ENCODE measurements at places on chromosomes 1 and 21. TPM values are rescaled to one million over a fixed set of nuclear protein-coding genes. Genes with fewer than 3 reads are reported as not detected.

GRCh38 chr1:81144240-81144825, 656.4 kb upstream of the ADGRL2 start:
- DNase-seq = no peak
- H3K4me3 ChIP-seq = no peak overlapping the region
- no peaks in the 10 kb centered on the region for H3K27me3 ChIP-seq
- H3K4me1 ChIP-seq = no peaks in the 10 kb centered on the region

- no peak overlapping the region for H3K27ac ChIP-seq
- no peaks in the 10 kb centered on the region for H3K36me3 ChIP-seq
- no peaks in the 10 kb centered on the region for H3K27me3 ChIP-seq
Observed at GRCh38 chr1:247113733-247114271, 9.6 kb upstream of the ZNF669 start.

The KCNA2 gene
- 0.40 TPM for total RNA-seq

- no peak for DNase-seq
- no peak overlapping the region for H3K27ac ChIP-seq
- H3K27me3 ChIP-seq = no peaks in the 10 kb centered on the region
- H3K4me1 ChIP-seq = no peaks in the 10 kb centered on the region
- no peak overlapping the region for H3K4me3 ChIP-seq
Observed at GRCh38 chr1:94755675-94756074, 64.5 kb upstream of the SLC44A3 start.

DNA sequence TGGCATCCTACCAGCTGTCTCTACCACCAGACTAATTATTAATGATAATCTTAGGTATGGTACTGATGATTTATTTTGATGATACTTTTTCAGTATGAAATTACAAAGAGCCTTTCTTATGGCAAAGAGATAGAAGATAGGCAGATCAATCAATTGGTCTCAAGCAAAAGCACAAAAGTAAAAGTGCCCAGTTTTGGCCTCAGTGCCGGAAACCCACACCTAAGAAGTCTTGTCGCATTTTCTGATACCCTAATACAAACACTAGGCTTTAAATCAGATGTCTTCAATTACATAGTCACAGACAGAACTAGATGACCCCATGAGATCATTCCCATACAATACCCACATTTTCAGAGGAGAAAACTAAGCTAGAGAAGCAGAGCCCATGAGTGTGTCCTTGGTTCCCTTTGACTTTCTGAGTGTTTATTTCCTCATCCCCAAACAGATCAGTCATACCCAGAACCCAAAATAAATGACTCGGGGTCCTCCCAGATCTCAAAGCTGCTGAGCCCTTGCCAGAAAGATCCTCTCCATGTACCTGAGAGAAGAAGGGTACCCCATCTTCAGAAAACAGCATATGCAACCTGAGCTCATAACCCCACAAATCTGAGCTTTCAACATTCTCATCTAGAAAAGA, 7.7 kb downstream of the ITPKB start:
- H3K27ac ChIP-seq = no peak overlapping the region
- no peaks in the 10 kb centered on the region for H3K27me3 ChIP-seq
- peaks cover 32% of the 10 kb centered on the region for H3K4me1 ChIP-seq
- peaks cover 17% of the 10 kb centered on the region for H3K36me3 ChIP-seq

DNA sequence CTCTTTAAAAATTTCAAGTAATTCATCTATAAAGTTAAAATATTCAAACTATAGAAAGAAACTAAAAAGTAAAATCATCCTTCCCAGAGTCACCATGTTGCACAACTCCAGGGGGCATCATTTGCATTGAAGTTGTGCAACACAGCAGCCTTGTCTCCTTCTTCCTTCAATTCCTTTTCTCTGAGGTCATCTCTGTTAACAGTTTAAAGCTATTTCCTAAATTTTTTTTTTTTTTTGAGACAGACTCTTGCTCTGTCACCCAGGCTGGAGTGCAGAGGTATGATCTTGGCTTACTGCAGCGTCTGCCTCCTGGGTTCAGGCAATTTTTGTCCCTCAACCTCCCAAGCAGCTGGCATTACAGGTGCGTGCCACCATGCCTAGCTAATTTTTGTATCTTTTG, 7.1 kb downstream of the RHBG start:
- H3K4me1 ChIP-seq = no peaks in the 10 kb centered on the region
- H3K27me3 ChIP-seq = peaks cover 23% of the 10 kb centered on the region
- H3K4me3 ChIP-seq = no peak overlapping the region
- H3K27ac ChIP-seq = no peak overlapping the region
- no peaks in the 10 kb centered on the region for H3K36me3 ChIP-seq
- DNase-seq = no peak

GRCh38 chr1:154628121-154628405, 20.1 kb upstream of the ADAR start:
- no peak for DNase-seq
- peak overlapping the region; percentile 74 for H3K27ac ChIP-seq
- no peaks in the 10 kb centered on the region for H3K36me3 ChIP-seq

- no peaks in the 10 kb centered on the region for H3K36me3 ChIP-seq
- DNase-seq = no peak
- no peak overlapping the region for H3K4me3 ChIP-seq
- H3K4me1 ChIP-seq = peaks cover 55% of the 10 kb centered on the region
- peak overlapping the region; percentile 16 for H3K27ac ChIP-seq
Observed at GRCh38 chr1:19401535-19401889, 83.8 kb downstream of the CAPZB start.

DNA sequence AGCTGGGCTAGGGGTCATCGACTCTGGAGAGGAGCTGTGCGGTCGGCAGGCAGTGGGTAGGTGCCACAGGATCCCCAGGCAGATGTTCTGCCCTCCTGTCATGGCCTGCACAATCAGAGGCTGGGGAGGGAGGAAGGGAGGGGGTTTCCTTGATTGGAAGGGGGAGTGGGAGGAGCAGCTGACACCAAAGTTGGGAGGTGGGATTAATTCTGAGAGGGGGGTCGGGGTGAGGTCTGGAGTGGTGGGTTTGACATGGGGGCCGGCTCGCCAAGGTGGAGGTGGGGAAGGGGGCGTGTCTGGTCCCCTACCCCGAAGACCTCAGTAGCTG, 651 bp upstream of the HPCA start:
- H3K4me1 ChIP-seq = peaks cover 12% of the 10 kb centered on the region
- no peak overlapping the region for H3K27ac ChIP-seq
- no peaks in the 10 kb centered on the region for H3K36me3 ChIP-seq
- DNase-seq = no peak
- peaks cover 18% of the 10 kb centered on the region for H3K27me3 ChIP-seq

GRCh38 chr1:95572002-95572401, 338.0 kb downstream of the RWDD3 start:
- no peak overlapping the region for H3K4me3 ChIP-seq
- no peak for DNase-seq
- no peak overlapping the region for H3K27ac ChIP-seq
- H3K4me1 ChIP-seq = no peaks in the 10 kb centered on the region

The ASTN1 gene
- total RNA-seq = 0.17 TPM

GRCh38 chr1:14739082-14739832, 140.8 kb downstream of the KAZN start:
- no peak for DNase-seq
- no peaks in the 10 kb centered on the region for H3K27me3 ChIP-seq
- H3K27ac ChIP-seq = no peak overlapping the region
- no peak overlapping the region for H3K4me3 ChIP-seq
- H3K36me3 ChIP-seq = no peaks in the 10 kb centered on the region
- no peaks in the 10 kb centered on the region for H3K4me1 ChIP-seq

DNA sequence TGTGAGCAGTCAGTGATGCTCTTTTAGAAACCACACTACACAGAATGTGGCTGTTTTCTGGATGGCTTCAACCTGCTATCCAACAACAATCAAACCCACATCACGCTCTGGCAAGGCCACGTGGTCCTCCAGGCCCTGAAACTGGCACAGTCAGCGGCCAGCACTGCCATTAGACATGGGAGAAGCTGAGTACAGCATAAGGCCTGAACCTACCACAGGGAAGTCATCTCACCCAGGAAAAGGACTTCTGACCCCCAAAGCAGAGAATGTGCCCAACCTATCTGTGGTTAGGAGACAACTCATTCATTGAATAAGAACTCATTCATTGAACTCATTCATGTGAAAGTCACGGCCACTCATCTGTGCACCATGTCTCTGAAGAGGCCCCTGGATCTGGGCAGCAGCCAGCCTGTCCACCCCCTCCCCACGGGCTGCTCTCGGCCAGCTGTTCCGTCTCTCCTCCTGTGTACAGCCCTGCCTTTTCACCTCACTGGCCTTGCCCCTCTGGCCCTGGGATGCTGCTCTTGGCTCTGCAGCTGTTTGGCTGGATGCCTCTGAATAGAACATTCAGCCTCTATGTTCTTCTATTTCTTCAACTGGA, 41.1 kb downstream of the C1orf198 start:
- no peaks in the 10 kb centered on the region for H3K27me3 ChIP-seq
- no peaks in the 10 kb centered on the region for H3K36me3 ChIP-seq
- DNase-seq = no peak

DNA sequence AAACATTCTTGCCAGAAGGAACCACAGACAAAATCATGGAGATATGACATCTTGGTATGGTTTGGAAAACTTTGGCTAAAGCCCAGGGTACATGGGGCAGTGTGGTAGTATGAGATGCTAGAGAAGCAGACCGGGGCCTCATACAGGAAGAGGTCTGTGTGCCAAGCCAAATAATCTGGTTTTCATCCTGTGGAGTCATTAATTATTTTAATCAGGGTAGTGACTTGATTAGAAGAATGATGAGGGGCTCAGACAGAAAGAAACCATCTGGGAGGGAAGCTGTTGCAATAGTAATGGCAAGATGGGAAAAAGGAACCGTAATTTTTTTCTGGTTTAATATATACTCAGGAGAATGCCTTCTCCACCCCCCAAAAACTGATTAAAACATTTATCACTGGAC, 318.0 kb downstream of the BRINP2 start:
- no peak overlapping the region for H3K4me3 ChIP-seq
- no peak overlapping the region for H3K27ac ChIP-seq
- no peak for DNase-seq
- H3K4me1 ChIP-seq = no peaks in the 10 kb centered on the region

The IRF6 gene
- 5.1 TPM for total RNA-seq

DNA sequence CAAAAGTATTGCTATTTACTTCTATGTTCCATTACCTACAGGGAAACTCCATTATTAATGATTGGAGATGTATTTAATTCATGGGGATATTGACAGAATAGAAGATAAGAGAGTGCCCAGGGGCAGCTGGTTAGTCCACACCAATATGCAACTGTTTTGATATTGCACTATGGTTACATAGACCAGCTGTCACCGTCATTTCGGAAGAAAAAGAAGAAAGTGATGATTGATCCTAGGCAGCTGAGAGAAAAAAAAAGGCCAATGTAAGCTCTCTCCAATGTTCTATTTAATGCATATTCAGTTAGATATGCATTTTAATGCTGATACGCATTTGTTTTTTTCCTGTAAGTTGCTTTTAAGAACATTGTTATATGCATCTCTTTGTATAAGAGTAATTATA, 1367.2 kb downstream of the KCNT2 start:
- H3K36me3 ChIP-seq = no peaks in the 10 kb centered on the region
- H3K4me3 ChIP-seq = no peak overlapping the region
- no peak overlapping the region for H3K27ac ChIP-seq
- H3K27me3 ChIP-seq = no peaks in the 10 kb centered on the region
- no peaks in the 10 kb centered on the region for H3K4me1 ChIP-seq
- DNase-seq = no peak

DNA sequence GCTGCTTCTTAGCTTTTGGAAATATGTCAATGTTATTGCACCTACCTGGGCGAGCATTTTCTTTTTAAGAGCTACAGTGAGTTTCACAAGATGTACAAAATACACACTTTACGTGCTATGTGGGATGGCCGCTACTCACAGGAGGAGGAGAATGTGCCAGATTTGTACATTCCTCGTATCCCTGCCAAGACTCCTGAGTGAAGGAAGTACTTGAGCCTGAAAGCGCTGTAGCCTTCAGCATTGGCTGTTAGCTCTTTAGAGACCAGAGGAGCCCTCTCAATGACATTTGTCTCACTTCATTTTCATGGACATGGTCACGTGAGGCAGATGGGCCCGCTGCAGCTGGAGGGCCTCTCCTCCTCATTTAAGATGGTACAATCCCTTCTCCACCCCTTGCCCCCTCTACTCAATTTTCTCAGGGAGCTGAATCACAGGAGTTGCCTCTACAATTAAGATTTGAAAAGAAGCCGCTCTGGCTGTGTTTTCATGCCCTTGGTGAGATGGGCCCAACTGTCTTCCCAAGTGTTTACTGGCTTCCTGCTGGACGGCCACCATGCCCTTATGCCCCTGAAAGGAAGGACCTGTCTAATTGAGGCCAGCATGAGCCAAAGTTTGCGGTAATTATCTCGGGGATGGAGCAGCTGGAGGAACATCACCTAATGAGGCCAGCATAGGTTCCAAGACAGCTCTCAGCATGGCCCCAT, 442.6 kb downstream of the PRDM2 start:
- no peaks in the 10 kb centered on the region for H3K4me1 ChIP-seq
- H3K4me3 ChIP-seq = no peak overlapping the region
- H3K27ac ChIP-seq = no peak overlapping the region
- H3K36me3 ChIP-seq = no peaks in the 10 kb centered on the region

DNA sequence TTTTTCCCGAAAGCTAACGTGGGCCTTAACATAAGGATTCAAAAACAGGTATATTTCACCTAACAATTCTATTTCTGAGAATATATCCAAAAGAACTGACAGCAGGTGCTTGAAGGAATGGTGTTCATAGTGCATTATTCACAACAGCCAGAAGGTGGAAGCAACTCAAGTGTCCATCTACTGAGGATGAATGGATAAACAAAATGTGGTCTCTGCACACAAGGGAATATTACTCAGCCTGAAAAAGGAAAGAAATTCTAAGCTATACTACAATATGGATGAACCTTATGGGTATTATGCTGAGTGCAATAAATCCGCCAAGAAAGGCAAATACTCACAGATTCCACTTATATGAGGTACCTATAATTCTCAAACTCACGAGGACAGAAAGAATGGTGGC, 6.1 kb upstream of the RIPPLY3 start:
- no peak overlapping the region for H3K27ac ChIP-seq
- no peaks in the 10 kb centered on the region for H3K4me1 ChIP-seq
- no peak for DNase-seq
- no peak overlapping the region for H3K4me3 ChIP-seq
- H3K36me3 ChIP-seq = no peaks in the 10 kb centered on the region
- peaks cover 1% of the 10 kb centered on the region for H3K27me3 ChIP-seq

- DNase-seq = no peak
- no peak overlapping the region for H3K27ac ChIP-seq
- H3K27me3 ChIP-seq = no peaks in the 10 kb centered on the region
- H3K4me3 ChIP-seq = no peak overlapping the region
Observed at GRCh38 chr21:41435706-41436105, 9.7 kb downstream of the MX1 start.

DNA sequence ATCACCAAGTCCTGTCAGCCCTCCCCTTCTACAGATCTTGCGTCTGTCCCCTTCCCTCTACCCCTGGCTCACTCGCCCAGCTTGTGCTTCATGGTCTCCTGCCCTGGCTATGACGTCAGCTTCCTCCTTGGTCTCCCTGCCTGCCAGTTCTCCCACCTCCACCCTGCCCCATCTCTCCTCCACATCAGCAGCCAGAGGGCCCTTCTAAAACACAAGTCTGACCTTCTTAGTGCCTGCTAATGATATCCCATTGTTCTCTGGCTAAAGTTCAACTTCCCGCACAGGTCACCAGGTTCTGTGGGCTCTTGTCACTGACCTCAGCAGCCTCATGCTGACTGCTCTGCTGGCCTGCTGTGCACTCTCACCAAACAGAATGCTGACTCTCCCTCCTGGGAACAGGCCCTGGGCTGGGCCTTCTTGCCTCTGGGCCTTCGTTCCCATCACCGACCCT, 24.7 kb upstream of the MYCL start:
- H3K4me3 ChIP-seq = no peak overlapping the region
- H3K27me3 ChIP-seq = peaks cover 3% of the 10 kb centered on the region
- no peak for DNase-seq
- H3K36me3 ChIP-seq = no peaks in the 10 kb centered on the region
- H3K4me1 ChIP-seq = no peaks in the 10 kb centered on the region

The GREM2 gene
- total RNA-seq = 0.56 TPM

GRCh38 chr1:229480495-229480894, 27.6 kb downstream of the NUP133 start:
- H3K4me1 ChIP-seq = no peaks in the 10 kb centered on the region
- no peak overlapping the region for H3K4me3 ChIP-seq
- DNase-seq = no peak
- H3K27me3 ChIP-seq = no peaks in the 10 kb centered on the region

The ACADM gene
- total RNA-seq = 203 TPM
